Psoas muscle (tissue), 8 donors: ENCODE measurements at places on chromosomes 13 and 19. TPM values are rescaled to one million over a fixed set of nuclear protein-coding genes. Genes with fewer than 3 reads are reported as not detected.

- H3K27me3 ChIP-seq: no peaks in the 10 kb centered on the region
- no peaks in the 10 kb centered on the region for H3K36me3 ChIP-seq
- no peak for DNase-seq
- H3K4me3 ChIP-seq: no peak overlapping the region
Measured at GRCh38 chr19:19602136-19602712, 16.3 kb downstream of the PBX4 start.

DNA sequence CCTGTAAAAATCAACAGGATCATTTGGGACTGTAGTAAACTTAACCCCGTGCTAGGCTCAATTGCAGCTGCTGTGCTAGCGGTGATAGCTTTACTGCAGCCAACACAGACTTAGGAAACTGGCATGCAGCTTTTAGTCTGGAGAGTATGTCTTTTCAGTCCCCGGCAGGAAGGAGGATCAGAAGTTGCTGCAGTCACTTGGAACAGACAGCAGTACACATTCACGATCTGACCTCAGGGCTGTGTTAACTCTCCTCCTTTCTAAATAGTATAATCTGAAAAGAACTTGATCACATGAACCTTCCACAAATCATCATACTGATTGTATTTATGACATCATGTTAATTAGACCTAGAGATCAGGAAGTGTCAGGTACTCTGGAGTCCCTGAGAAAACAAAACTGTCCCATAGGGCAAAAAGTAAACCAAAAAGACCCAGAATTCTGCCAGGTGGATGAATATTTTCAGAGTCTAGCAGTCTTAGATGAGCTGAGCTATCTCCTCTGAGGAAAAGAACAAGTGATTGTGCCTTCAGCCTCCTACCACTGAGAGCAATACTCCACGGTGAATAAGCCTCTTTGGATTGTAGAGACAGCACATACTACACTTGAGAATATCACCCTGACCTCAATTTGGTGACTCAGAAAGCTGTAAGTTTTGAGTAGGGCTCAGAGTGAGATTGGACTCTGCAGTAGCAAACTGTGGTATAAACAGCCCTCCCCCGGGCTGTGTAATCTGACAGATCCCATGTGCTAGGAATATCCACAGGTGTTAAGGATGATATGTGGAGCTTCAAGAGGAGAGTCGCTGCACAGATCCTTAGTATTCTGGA, 181.0 kb upstream of the GPR12 start:
- H3K27me3 ChIP-seq: peaks cover 4% of the 10 kb centered on the region
- no peak overlapping the region for H3K4me3 ChIP-seq
- no peaks in the 10 kb centered on the region for H3K4me1 ChIP-seq
- H3K27ac ChIP-seq: no peak overlapping the region
- no peaks in the 10 kb centered on the region for H3K36me3 ChIP-seq

GRCh38 chr19:58395979-58396627, 647 bp downstream of the RNF225 start:
- no peak for DNase-seq
- H3K4me1 ChIP-seq: peaks cover 8% of the 10 kb centered on the region
- H3K4me3 ChIP-seq: peak overlapping the region; percentile 34
- H3K36me3 ChIP-seq: peaks cover 38% of the 10 kb centered on the region

GRCh38 chr13:19665427-19665859, 32.0 kb downstream of the MPHOSPH8 start:
- H3K4me3 ChIP-seq: no peak overlapping the region
- DNase-seq: no peak
- H3K36me3 ChIP-seq: peaks cover 7% of the 10 kb centered on the region
- H3K4me1 ChIP-seq: no peaks in the 10 kb centered on the region
- H3K27ac ChIP-seq: no peak overlapping the region

DNA sequence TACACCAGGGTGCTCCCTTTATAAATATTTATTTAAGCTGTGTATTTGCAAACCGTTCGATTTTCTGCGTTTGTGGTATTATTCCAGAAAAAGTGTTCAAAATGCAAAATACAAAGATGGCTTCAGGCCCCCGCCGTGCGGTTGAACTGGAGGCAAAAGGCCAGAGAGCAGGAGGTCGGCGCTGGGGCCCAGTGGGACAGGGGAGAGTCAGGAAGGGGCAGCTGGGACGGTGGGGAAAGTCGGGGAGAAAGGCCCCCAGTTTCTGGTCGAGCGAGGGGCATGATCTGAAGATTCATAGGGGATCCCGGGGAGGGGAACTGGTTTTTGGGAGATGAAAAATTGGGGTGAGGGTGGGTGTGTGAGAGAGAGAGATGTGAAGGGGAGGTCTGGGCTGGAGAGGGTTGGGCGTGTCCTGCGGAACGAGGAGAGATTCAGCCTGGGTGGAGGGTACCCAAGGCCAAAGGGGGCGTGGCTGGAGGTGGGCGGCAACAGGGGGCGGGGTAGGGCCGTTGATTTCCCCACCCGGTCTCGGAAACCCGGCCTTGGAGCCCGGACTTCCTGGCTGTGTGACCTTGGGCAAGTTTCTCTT, 678 bp downstream of the ISOC2 start:
- H3K4me3 ChIP-seq: peak overlapping the region; percentile 98
- peak overlapping the region; percentile 95 for H3K27ac ChIP-seq
- peaks cover 2% of the 10 kb centered on the region for H3K4me1 ChIP-seq
- peak; percentile 86 for DNase-seq
- H3K27me3 ChIP-seq: no peaks in the 10 kb centered on the region

- H3K4me3 ChIP-seq: peak overlapping the region; percentile 57
- H3K4me1 ChIP-seq: peaks cover 79% of the 10 kb centered on the region
- DNase-seq: no peak
- H3K36me3 ChIP-seq: no peaks in the 10 kb centered on the region
Measured at GRCh38 chr19:13005861-13006370, 10.6 kb downstream of the NFIX start.

DNA sequence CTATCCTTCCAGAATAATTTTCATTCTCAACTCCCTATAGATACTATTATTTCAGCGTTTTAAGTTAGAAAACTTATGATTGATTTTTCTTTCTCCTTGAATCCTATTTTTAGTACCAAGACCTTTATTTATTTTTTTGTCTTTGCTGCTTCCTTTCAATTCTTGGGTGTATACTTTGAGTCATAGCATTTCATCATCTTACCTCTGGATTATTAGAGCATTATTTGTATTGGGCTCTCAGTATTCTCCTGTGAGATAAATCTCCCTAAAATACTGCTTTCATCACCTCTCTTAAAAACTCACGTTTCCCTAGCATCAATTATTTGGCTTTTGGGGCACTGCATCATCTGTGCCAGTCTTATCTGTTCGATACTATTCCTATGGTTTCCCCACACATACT, 222.8 kb downstream of the POSTN start:
- H3K36me3 ChIP-seq: no peaks in the 10 kb centered on the region
- H3K27me3 ChIP-seq: no peaks in the 10 kb centered on the region
- DNase-seq: no peak

DNA sequence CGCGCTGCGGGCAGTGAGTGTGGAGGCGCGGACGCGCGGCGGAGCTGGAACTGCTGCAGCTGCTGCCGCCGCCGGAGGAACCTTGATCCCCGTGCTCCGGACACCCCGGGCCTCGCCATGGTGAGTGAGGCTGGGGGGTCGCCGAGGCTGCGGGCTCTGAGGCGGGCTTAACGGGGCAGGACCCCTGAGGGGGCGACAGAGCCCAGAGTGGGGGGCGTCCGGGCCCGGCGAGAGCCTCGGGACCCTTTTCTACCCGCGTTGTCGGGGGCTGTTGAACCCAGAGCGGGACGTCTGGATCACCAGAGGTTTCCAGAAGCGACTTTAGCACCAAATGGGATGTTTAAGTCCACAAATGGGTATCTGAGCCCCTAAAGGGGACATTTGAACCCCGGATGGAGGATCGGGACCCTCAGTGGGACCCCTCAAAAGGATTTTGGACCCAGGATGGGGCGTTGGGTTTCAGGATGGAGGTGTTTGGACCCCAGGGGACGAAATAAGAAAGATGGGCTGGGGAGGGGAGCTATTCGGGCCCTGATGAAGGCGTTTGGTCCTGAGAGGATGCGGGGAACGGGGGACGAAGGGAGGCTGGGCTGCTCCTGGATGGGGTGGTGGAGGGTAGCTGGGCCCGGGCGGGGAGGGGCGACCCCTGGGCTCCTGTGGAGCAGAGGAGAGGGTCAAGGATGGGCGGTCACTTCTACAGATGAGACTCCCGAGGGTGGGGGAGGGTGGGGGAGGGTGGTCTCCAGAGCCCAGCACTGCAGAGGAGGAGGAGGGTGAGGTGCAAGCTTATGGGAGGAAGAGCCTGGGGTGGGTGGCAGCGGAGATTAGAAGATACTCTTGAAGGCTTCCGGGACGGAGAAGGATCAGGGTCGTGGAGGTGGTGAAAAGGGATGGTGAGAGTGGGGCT, at the start of gene CALM3:
Gene CALM3 (plus strand): TSS at position 13 of the 907 bp plus-strand sequence. CDS start 105 bp downstream, at position 118.
- H3K4me1 ChIP-seq: peaks cover 22% of the 10 kb centered on the region
- H3K27me3 ChIP-seq: no peaks in the 10 kb centered on the region
- peak within 1 kb of the TSS; percentile 82 for H3K4me3 ChIP-seq
- DNase-seq: no peak

- H3K36me3 ChIP-seq: no peaks in the 10 kb centered on the region
- H3K4me1 ChIP-seq: peaks cover 4% of the 10 kb centered on the region
- no peak overlapping the region for H3K4me3 ChIP-seq
- H3K27me3 ChIP-seq: peaks cover 7% of the 10 kb centered on the region
- no peak overlapping the region for H3K27ac ChIP-seq
Measured at GRCh38 chr19:17749912-17750317, 1.4 kb upstream of the FCHO1 start.

DNA sequence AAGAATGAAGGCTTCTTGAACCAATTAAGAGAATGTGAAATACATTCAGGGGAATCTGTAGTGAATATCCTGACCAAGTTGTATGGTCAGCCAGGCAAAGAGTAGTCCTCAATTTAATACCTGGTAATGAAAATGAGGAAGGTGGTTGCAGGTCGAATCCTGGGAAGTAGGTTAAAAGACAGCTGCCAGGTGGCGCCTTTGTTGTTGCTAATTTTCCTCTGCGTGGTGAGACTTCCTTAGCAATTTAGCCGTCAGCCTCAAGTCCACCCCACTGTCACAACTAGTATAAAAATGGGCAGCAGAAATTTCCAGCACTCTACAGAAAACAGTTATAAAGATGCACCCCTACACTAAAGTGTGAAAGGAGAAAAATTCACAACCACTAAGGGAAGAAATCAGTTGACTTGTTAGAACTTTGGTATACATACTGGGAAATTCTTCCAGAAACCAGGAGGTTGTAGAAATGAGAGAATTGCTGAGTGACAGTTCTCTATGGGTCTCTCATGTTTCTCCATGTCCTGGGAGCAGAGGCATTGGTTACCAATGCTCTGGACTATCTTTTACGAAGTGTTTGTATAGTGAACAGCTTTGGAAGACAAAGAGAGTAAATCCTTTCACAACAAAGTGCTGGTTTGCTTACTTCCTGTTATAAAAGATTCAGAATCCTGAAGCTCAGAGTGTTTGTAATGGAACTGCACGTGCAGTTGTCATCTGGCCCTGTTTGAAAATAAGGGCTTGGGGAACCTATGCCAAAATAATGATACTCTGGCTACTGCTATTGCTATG, 235.9 kb downstream of the NHLRC3 start:
- H3K4me3 ChIP-seq: no peak overlapping the region
- H3K27me3 ChIP-seq: no peaks in the 10 kb centered on the region
- DNase-seq: no peak

- H3K27ac ChIP-seq: no peak overlapping the region
- H3K4me1 ChIP-seq: no peaks in the 10 kb centered on the region
- no peak for DNase-seq
- H3K27me3 ChIP-seq: no peaks in the 10 kb centered on the region
- H3K36me3 ChIP-seq: no peaks in the 10 kb centered on the region
Measured at GRCh38 chr19:49272204-49272603, 52.8 kb downstream of the SLC6A16 start.

DNA sequence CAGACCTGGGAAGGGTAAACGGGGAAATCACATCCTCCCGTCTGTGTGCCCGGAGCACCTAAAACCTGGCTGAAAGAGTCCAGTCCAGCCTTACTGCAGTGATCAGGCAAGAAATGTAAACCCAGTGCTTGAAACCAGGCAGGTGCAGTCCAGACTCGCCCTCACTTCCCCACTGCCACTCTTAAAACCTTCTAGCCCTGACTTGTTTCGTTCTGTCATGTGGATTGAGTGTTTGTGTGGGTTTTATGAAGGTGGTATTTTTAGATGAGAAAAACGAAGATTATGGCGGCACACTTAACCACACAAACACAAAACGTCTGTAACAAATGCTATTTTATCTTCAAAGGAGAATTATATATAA, 839 bp upstream of the CKAP2 start:
- H3K4me3 ChIP-seq: peak overlapping the region; percentile 81
- no peak for DNase-seq
- peak overlapping the region; percentile 90 for H3K27ac ChIP-seq
- H3K27me3 ChIP-seq: no peaks in the 10 kb centered on the region
- peaks cover 11% of the 10 kb centered on the region for H3K4me1 ChIP-seq
- H3K36me3 ChIP-seq: no peaks in the 10 kb centered on the region

GRCh38 chr13:73065665-73066340, 7.0 kb downstream of the KLF5 start:
- peaks cover 9% of the 10 kb centered on the region for H3K4me1 ChIP-seq
- H3K27me3 ChIP-seq: no peaks in the 10 kb centered on the region
- DNase-seq: no peak
- H3K4me3 ChIP-seq: no peak overlapping the region
- H3K36me3 ChIP-seq: peaks cover 53% of the 10 kb centered on the region

The NBEA gene
- total RNA-seq: 4.8 TPM

The ERICH6B gene
- total RNA-seq: not detected

The ZNF836 gene
- total RNA-seq: 6.4 TPM

The TINCR gene
- total RNA-seq: not detected

The TEX29 gene
- total RNA-seq: 0.32 TPM

The ZNF444 gene
- total RNA-seq: 12.0 TPM

The MEIOSIN gene
- total RNA-seq: not detected
